ENCODE measurements at places on chromosomes 11 and 22.

DNA sequence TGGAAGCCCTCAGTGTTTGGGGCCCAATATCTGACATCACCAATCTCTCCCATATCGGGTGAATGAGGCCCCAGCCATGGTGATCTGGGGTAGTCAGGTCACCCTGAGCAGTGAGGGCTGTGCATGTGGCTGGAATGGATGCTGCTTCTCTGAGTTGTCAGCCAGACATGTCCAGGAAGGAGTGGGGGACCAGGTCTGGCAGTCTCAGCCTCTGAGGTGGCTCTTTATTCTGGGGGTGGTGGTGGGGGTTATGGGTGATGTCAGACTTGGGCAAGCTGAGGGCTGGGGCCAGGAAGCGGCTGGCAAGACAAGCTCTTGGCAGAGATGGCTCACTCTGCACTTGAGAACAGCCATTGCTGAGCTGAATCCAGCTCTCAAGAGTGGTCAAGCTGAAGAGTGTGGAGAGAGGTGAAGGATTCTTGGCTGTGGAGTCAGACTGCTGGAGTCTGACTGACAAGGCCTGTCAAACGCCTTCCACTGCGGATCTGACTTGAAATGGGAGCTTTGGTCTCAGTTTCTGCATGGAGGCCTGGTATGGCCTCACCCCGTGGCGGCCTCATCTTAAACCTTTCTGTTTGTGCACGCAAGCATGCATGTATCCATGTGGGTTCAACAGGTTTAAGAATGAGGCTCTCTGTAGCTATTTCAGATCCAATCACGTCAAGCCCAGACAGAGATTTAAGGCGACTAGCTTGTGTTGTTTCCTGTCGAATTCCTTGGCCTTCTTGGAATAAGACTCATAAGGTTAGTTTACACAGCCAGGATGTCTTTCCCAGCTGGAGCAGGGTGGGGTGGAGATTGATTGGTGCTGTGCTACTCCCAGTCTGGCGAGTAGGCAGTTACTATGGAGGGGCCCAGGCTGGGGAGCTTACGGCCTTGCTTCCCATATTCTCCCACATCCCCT is 83.9 kb upstream of the TIMP3 start:
- no peak for DNase-seq

DNA sequence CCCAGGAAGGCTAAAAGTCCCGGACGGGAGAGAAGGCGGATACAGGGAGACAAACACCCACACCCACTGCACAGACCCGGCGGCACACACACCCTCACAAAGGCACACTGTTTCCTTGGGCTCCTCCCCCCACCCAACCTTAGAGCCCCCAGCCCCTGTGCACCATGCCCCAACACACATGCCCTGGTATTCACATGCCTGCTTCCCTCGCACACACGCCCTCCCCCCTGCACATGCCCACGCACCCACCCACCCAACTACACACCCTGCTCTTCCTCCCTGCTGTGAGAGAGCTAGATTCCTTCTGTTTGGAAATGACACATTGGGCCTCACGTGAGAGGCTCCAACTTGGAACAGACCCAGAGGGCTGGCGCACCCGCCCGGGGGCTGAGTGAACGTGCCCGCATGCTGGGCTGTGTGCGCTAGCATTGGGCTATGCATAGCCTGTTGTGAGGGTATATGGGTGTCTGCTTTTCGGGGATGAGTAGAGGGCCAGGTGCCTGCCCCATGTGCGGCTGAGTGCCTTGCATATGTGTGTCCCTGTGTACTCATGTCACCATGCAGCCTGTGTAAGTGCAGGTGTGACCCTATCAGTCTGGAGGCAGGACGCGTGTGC is 518 bp upstream of the CHRM1 start:
- no peak for DNase-seq

GRCh38 chr11:30786256-30787110 is 200.3 kb upstream of the MPPED2 start:
- no peak for DNase-seq

DNA sequence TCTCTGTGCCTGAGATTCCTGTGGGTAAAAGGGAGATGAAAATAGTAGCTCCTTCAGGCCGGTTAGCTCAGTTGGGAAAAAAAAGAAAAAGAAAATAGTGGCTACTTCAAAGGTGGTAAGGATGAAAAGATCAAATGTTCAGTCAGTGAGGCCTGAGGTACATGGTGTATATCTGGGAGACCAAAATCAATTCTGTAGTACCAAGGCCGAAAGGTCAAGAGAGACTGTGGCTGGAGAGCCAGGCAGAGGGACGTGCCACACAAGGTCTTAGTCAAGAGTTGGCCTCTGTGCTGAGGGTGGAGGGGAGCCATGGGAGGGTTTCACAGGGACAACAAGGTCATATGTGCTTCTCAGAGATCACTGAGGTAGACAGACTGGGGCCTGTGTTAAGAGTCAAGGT is 4.8 kb upstream of the GDPD5 start:
- DNase-seq, result no peak

GRCh38 chr11:11309906-11310305 is 43.1 kb downstream of the CSNK2A3 start:
- DNase-seq, result no peak

- no peak for DNase-seq
Observed at GRCh38 chr11:61486779-61487178, 21.8 kb upstream of the LRRC10B start.

DNA sequence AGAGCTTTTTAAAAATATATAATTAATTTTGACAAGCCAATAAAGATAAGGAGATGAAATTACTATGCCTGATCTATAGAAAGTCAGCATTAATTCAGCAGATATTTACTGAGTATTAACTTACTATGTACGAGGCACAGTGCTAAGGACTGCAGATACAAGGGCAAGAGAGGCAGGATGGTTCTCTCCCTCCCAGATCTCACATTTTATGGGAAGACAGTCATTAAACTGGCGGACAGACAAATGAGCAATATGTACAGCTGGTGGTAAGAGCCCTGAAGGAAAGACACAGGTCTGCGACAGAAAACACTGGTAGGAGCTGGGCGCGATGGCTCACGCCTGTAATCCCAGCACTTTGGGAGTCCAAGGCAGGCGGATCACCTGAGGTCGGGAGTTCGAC is 36.8 kb downstream of the MCHR1 start:
- no peak for DNase-seq

- DNase-seq, result no peak
Observed at GRCh38 chr11:128324531-128325141, 262.7 kb downstream of the ETS1 start.

DNA sequence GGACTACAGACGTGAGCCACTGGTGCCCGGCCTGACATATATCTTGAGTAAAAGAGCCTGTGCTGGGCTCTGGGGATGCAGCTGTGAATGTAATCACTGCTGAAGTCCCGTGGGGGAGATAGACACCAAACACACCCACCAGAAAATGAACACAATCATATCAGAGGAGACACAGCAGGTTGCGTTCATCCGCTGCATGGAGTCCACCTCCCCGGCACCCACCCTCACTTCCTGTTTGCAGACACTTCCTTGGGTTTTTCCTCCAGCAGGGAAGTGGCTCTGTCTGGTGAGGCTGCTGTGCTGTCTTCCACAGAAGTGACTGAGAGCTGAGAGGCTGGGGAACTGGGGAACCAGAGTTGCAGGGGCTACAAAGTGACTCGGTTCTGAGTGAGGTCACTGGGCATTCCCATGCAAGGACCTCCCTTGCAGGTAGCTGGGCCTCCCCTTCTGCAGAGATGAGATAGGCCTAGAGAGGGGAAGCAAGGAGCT is 7.2 kb downstream of the MICALL1 start:
- no peak for DNase-seq

DNA sequence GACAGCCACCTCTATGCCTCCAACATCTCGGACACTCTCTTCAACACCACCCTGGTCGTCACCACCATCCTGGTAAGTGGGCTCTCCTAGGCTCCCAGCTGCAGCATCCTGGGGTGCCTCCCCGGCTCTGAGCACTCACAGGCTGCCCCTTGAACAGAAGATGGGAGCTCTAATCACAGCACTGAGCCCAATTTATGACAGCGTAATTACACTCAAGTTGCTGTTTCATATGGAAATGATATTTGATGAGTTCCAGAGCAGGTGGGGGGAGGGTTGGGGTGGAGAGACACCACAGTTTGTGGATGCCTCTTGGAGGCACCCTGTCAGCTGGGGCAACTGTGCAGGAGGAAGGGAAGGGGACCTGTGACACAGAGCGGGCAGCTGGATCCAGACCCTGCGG is 125.3 kb upstream of the TBCEL start:
- DNase-seq, result no peak

DNA sequence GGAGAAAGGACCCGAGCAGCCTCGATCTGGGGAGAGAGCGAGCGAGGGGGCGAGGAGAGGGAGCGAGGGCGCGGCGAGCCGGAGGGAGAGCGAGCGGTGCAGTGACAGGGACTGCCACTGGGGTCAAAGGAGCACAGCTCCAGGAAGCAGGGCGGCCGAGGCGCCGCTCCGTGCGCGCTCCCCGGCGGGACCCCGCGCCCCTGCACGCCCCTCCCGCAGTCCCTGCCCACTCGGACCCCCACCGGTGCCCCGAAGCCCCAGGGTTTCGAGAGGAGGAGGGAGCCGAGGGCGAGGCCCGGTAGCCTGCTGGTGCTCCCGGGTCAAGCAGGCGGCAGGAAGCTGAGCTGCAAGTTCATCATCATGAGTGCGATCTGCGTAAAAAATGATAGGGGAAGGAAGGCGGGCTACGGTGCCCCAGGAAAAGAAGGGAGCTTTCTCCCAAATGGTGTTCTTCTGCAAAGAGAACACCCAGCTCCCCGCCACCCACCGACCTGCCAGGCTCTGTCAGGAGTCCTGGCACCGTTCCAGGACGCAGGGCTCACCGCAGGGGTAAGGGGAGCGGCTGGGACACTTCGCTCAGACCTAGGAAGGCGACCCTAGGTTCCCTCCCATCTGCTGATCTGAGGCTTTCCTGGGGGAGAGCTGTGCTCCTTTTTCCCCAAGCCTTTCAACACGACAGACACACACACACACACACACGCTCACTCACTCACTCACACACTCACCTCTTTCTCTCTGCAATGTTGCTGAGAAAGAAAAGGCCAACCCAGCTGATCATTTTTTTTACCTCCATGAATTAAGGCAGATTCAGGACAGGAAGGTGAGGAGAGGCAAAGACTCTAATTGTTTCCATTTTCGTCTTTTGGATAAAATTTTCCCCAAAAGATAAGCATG is at the start of gene MPPED2:
Gene MPPED2 (minus strand): TSS at position 103 of the 894 bp plus-strand sequence. CDS start 5,980 bp downstream, outside the sequence.
- DNase-seq, result peak; percentile 33

- no peak for DNase-seq
Observed at GRCh38 chr11:34972892-34973291, 56.5 kb downstream of the PDHX start.

- DNase-seq, result no peak
Observed at GRCh38 chr11:112361396-112361795, 100.7 kb upstream of the PLET1 start.

DNA sequence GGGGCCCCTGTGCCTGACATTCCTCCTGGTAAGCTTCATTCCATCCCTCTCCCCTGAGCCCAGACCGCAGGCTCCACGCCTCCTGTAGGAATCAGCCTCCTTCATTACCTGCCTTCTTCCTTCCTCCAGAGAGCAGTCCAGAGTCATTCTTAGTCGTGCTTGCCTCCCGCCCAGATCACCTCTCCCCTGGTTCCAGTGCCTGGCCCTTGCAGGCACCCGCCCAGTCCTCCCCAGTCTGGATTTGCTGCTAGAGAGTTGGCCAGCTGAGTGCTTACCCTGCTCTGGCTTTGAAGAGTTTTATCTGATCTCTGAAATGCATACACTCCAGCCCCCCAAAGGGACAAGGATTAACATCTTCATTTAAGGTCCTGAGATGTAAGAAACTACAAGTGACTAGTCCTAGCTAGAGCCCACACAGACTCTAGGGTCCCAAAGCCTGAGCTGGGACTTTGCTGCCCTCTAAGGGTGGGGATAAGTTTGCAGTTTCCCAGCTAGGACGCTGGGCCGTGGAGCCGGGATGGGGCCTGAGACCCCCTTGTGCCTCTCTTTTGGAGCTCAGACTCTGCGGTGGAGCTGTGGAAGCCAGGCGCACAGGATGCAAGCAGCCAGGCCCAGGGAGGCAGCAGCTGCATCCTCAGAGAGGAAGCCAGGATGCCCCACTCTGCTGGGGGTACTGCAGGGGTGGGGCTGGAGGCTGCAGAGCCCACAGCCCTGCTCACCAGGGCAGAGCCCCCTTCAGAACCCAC is 1.6 kb downstream of the NR1H3 start:
- DNase-seq, result no peak

DNA sequence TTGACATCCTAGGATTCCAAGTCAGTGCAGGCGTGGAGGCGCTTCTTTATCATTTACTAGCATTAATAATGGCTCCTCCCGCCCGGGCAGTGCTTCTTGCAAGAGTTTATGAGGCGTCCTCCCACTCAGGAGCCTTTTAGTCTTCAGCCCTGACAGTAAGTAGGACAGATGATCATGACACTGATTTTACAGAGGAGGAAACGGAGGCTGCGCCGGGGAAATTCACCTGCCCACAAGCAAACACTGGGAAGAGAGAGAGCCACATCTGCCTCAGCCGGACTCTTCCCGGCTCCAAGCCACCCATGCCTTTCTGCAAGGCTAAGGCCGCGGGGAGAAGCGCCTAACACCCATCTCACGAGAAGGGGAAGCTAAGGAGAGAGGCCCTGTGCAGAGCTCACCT is 35.9 kb downstream of the KIAA0930 start:
- no peak for DNase-seq

GRCh38 chr11:66194391-66194790 is 74.0 kb upstream of the RAB1B start:
- no peak for DNase-seq

DNA sequence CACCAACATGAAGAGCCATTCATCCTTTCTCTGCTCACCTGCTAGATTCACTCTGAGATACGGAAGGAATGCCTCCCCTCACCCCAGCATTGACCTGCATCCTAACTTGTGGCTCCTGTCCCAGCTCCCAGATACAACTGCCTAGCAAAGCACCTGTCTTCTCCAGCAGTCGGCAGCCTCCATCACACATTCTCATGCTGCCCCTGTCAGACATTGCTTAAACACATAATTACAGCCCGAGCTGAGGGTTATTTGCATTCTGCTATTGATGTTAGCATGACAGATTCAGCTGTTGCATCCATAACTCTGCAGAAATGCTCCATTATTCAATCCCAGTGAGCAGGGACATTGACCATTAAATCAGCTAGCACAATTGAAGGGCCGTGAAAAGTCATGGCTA is 184.4 kb upstream of the NARS2 start:
- DNase-seq, result no peak

DNA sequence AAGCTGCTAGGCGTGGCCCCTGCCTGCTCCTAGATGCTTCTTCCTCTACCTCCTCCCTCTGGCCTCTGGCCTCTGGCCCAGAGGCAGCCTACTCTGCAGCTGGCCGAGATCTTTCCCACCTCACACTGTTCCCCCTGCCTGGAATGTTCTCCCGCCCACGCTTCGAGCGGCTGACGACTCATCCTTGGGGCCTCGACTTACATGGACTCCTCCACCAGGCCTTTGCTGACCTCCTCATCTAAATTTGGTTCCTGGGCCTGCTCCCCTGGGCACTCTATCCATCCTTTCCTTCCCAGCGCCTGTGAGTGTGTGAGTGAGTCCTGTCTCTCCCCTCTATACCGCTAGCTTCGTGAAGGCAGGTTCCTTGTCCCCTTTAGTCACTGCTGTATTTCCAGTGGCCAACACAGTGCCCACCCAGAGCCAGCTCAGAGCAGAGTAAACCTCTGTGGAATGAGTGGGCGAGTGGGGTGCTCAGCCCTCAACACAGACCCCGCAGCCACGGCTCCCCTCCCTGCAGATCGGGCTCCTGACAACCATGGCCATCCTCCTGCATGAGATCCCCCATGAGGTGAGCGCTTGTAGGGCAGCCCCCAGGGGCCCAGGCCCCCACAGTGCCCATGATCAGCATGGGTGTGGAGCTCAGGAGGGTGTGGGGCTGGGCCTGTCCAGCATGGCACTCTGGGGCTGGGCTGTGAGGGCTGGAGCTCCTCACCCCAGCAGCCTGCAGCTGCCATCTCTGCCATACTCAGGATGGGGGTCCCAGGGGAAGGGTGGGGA is 5.7 kb downstream of the SLC39A13 start:
- DNase-seq, result no peak

- DNase-seq, result no peak
Observed at GRCh38 chr11:95486979-95487378, 256.0 kb upstream of the SESN3 start.
